Choroid plexus epithelial cell (primary cell): ENCODE measurements at places on chromosomes 4 and X.
A peak's percentile ranks its signal among the peaks of the same experiment; 100 is the strongest.

GRCh38 chr4:48958582-48958981 is 27.5 kb upstream of the CWH43 start:
- no peak for DNase-seq

DNA sequence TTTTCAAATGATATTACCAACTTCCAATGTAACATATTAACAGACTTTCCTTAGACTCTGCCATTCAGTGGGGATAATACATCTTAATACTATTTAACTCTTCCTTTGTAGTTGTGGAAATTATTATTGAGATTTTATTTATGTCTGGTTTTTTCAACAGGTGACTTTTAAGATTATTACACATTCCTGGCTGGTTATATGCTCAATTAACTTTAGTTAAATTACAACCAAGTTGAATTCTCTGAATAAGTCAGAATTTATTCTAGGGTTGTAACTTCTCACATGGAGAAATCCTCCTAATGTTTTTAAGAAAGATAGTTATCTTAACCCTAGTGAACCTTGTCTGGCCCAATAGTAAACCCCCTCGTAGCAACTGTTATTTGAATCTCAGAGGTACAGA is 107.3 kb downstream of the SLC10A6 start:
- DNase-seq = no peak

DNA sequence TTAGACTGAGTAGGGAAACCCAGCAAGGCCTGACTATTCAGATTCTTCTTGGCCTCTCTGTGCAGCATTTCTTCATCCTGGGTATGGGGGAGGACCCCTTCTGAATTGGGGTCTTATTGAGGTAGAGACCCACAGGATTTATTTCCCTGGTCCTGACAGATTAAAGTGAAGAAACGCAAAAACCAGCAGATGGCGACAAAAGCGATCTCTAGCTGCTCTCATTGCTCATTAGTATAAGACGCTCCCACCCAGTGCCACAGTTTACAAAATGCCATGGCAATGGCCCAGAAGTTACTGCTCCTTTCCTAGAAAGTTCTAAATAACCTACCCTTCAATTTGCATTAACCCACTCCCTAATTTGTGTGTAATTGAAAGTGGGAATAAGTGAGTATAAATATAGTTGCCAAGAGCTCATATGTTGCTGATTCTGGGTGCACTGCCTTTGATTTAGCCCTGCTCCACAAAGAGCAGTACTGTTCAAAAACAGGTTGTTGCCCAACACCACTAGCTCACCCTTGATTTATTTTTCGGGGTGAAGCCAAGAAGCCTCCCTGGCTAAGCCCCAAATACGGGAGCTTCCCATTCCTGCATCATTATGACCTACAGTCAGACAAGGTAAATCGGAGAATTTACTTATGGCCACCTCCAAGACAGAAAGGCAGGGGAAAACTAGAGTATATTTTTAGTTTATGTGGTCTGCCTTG is 3.7 kb upstream of the BEX4 start:
- peak; percentile 65 for DNase-seq

GRCh38 chr4:63049278-63049677 is 1360.0 kb downstream of the TECRL start:
- no peak for DNase-seq

DNA sequence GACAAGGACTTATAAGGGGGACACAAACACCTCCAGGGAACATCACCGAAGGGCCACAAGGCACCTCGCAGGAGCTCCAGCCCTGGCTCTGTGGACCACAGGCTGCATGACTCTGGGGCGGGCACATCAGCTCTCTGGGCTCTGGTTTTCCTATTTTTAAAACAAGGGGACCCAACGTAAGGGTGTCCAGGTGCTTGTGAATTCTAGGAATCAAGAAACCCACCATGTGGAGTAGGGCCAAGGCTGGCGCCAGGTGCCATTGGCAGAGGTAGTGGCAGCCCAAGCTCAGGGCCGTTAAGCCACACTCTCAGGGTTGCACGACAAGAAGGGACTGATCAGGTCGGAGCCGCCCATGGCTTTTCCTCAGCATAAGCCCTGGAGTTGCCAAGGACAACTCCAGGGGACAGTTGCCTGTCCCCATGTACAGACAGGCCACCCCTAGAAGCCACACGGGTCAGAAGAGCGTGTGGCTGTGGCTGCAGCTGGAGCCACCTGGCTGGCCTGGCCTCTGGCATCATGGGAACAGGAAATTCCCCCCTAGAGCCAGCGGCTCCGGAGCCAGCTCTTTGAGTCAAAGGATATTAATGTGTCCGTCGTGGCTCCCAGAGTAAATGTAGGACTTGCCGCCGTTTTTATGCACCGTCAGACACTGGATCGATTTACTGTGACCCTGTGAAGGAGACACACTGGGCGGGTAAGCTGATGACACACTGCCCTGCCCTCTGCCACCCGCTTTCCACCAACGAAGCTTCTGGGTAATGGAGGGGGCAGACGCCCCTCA is 32.5 kb downstream of the WDR1 start:
- DNase-seq = no peak

DNA sequence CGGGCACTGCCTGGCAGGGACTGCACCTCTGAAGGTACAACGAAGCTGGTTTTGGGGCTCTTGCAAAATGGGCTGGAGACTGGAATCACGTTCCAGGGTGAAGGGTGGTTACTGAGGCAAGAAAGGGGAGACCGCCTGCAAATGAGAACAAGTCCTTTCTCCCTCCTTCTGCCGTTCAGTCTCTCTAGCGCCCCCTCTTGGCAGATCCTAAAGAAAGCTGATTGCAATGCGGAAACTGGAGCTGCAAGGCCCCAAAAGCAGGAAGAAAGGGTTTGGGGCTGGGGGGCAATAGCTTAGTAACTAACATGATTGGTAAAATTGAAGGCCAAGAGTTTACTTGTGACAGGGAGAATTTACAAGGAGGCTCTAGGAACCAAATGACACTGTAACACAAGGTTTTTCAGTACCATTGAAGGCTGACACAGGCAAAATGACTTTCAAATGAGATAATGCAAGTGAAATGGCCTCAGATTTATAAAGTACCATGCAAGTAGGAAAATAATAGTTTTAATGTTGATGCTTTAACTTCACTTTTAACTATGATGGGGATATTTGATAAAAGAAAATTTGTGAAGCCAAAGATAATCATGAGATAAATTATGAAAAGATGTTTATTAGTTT is 222.7 kb upstream of the HAND2 start:
- DNase-seq = peak; percentile 9

GRCh38 chr4:179165000-179165738 is 1722.9 kb upstream of the AGA start:
- DNase-seq = no peak

- DNase-seq = peak; percentile 91
These were observed 4.6 kb upstream of the MAD2L1 start for GRCh38 chr4:120071192-120071795.

- peak; percentile 61 for DNase-seq
These were observed 1.7 kb upstream of the FGFRL1 start for GRCh38 chr4:1009542-1010394.

DNA sequence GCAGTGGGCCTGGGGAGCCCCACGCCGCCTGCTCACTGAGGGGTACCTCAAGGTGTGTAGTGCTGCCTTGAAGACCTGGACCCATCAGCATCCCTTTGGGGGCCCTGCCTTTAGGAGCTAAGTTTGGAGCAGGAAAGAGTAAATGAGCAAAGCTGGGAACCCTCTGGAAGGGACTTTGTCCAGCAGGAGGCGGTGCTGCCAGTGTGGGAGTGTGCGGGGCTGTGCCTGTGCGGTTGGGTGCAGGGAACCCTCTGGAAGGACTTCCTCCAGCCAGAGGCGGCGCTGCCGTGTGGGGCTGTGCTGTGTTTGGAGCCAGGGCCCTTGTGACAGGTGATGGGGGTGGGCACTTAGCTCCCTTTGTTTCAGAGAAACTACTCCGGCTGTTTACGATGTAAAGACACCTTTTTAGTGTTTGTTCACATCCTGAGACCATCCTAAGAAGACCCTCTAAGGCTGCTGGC is 25.8 kb downstream of the RGS12 start:
- DNase-seq = no peak

DNA sequence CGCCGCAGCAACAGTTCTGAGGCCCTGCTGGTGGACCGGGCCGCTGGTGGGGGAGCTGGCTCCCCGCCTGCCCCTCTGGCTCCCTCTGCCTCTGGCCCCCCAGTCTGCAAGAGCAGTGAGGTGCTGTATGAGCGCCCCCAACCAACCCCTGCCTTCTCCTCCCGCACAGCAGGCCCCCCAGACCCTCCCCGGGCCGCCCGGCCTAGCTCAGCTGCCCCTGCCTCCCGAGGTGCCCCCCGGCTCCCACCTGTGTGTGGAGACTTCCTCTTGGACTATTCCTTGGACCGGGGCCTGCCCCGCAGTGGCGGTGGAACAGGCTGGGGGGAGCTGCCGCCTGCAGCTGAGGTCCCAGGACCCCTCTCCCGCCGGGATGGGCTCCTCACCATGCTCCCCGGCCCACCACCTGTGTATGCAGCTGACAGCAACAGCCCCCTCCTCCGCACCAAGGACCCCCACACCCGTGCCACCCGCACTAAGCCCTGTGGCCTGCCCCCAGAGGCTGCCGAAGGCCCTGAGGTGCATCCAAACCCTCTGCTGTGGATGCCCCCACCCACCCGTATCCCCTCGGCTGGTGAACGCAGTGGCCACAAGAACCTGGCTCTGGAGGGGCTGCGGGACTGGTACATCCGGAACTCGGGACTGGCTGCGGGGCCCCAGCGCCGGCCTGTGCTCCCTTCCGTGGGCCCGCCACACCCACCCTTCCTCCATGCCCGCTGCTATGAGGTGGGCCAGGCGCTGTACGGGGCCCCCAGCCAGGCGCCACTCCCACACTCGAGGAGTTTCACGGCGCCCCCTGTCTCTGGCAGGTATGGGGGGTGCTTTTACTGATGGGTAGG is 6.3 kb downstream of the PRAF2 start:
- DNase-seq = no peak

GRCh38 chr4:94669672-94670664 is 87.8 kb upstream of the BMPR1B start:
- peak; percentile 48 for DNase-seq

- peak; percentile 47 for DNase-seq
These were observed 19.2 kb downstream of the PI4K2B start for GRCh38 chr4:25253071-25253445.

- DNase-seq = no peak
These were observed 104.6 kb downstream of the SLC10A6 start for GRCh38 chr4:86744570-86744969.

- no peak for DNase-seq
These were observed 131.3 kb downstream of the IL1RAPL2 start for GRCh38 chrX:104697294-104697693.

DNA sequence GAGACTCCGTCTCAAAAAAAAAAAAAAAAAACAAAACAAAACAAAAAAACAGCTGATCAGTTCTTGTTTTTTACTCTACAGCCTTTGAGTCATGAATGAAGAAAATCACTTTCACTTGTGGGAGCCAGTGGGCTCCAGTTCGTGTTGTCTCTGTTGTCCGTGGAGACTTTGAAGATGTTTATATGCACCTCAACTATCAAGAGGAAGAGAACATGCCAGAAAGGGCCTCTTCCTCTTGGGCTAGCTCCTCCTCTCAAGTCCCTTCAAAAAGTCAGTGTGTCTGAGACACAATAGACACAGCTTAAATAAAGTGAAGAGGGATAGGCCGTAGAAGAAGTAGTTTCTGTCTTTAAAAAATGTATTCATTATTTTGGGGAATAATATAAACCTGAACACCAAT is 182.7 kb downstream of the KDR start:
- peak; percentile 11 for DNase-seq

- peak; percentile 21 for DNase-seq
These were observed 884.5 kb upstream of the EPHA5 start for GRCh38 chr4:66554826-66555225.

DNA sequence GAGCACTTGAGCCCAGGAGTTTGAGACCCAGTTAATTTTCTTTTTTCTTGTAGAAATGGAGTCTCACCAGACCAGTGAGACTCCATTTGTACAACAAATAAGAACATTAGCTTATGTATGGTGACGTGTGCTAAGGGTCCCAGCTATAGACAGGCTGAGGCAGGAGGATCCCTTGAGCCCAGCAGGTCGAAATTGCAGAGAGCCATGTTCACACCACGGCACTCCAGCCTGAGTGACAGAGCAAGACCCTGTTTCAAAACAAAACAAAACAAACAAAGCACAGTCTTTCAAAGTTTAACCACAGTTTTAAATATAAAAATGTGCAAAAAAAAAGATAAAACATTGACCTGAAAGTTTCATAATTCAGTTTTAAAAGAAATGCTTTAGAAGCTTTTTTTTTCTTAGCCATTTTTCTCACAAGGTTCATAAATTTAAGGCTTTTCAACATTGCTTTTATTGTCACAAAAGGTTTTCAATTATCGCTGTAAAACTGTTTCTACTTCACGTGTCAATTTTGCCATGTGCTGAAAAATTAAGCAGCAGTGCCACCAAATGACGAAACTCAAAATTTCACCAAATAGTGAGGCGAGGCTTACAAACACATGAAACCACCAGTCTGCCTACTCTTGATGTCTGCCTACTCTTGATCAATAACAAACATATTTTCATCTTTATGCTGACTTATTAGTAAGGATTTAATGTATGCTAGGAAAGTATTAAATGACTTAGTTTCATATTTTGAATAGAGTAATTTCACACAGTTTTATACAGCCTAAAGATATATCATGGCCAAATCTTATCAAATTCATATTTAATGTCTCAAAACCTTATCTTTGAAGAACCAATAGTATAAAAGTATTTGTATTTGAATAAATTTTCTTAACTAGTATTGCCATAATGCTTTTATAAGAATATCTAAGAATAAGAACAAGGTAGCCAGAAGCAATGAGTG is 126.3 kb downstream of the NEK1 start:
- peak; percentile 79 for DNase-seq

GRCh38 chrX:148593987-148594386 is 93.6 kb downstream of the AFF2 start:
- DNase-seq = no peak

GRCh38 chr4:10090467-10091250 is 25.9 kb downstream of the WDR1 start:
- DNase-seq = no peak

- DNase-seq = no peak
These were observed 173.5 kb downstream of the ANK2 start for GRCh38 chr4:113223001-113223400.

DNA sequence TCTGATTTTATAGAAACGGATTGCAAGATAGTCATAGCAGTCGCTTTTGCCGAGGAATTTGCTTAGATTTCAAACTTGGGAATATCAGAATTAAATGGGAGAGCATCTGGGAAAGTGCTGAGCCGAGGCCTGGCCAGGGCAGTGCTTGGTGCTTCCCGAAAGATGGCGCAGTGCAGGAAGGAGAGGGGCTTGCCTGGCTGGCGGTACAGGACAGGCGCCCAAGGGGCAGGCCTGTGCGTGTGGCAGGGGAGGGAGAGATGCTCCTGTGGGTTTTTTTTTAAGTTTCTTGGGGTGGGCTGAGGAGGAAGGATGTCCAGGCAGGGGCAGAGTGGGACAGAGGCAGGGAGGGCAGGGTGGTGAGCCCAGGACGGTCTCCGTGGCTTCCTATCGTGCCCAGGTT is 241.1 kb downstream of the AFAP1 start:
- no peak for DNase-seq
